Stimulated activated CD8-positive, alpha-beta memory T cell treated with anti-CD3 and anti-CD28 coated beads, Interleukin-15, amount 100 ng/mL, for 1 hour (primary cell): ENCODE measurements at places on chromosomes 7 and 10.

DNA sequence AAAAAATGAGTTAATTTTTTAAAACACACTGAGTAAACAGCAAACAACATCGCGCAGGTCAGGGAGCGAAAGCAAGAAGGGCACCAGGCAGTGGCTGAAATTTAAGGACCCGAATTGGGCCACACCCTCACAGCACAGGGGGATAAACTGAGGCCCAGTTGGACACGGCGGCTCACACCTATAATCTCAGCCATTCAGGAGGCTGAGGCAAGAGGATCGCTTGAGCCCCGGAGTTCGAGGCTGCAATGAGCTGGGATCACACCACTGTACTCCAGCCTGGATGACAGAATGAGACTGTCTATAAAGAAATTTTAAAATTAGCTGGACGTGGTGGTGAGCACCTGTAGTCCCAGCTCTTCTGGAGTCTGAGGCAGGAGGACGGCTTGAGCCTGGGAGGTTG, 69.6 kb downstream of the PDGFA start:
- DNase-seq: no peak

GRCh38 chr10:126041117-126041516, 144.8 kb downstream of the FANK1 start:
- no peak for DNase-seq

- no peak for DNase-seq
Measured at GRCh38 chr10:114626841-114627240, 31.2 kb downstream of the ABLIM1 start.

DNA sequence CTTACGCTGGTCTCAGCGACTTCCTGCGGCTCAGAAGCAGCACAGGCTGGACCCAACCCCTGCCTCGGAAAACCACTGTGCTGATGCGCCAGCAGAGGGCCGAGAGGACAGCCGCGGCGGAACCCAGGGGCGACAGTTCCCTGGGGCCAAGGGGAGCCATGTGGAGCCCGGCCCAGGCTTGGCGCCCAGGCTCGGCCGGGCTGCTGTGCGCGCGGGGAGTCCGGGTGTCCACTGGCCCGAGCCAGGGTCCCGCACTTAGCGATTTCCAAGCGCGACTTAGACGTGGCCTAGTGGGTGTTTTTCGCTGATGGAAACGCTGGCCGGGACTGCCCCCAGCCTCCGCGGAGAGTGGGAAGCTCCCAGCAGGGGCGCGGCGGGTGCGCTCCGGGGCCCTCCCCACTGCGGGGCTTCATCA, 18.6 kb upstream of the ZNF32 start:
- DNase-seq: no peak

DNA sequence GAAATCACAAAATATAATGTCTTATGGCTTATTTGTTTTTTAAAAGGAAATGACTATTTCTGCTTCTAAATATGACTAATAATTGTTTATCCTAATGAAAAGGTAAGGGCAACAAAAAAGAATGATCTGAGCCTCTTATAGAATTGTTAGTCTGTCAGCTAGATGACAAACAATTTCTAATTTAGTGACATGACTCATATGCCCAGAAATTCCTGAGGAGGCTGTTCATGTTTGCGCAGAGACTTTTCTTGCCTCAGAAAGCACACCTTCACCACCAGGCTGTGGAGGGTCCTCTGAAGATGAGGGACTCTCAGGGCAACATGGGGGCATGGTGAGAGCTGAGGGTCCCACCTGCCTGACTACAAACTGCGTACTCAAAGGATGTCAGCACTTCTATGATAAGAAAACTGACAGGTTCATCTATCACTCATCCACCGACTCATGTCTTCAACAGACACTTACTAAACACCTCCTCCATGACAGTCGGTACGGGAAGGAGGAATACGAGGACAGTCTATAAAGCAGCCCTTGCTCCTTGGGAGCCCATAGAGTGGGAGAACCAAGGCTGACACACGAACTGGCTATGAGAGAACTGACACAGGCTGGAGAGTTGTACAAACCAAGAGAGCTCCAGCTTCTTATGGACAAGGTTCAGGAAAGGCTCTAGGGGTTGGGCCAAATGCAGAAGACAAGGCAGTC, 102.0 kb downstream of the PKD1L1 start:
- no peak for DNase-seq

- DNase-seq: no peak
Measured at GRCh38 chr7:24328050-24328449, 44.1 kb downstream of the NPY start.

GRCh38 chr7:103771294-103771693, 218.2 kb downstream of the RELN start:
- no peak for DNase-seq

DNA sequence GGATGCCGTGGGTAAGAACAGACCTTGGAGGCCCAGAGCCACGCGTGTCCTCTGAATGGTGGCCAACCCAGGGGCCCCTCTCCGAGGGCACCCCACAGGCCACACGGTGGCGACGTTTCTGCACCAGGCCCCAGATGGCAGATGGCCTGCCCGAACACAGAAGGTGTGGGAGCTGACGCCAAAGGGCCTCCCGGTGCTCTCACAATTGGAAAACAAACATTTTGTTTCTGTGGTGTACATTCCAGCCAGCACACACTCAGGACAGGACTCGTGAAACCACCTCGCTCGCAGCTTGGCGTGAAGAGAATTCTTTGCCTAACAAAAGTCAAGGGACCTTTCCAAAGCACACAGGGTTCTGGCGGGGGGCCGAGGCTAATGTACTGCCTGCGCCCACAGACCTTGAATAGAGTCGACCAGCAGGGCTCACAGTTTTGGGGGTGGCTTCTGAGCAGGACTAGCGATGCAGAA, 112.1 kb downstream of the FAM53B start:
- DNase-seq: no peak

- no peak for DNase-seq
Measured at GRCh38 chr7:137757146-137757925, 89.4 kb downstream of the DGKI start.

- no peak for DNase-seq
Measured at GRCh38 chr7:150665896-150666295, 19.6 kb upstream of the GIMAP2 start.

GRCh38 chr7:102823390-102824119, 74.8 kb downstream of the FAM185A start:
- no peak for DNase-seq

DNA sequence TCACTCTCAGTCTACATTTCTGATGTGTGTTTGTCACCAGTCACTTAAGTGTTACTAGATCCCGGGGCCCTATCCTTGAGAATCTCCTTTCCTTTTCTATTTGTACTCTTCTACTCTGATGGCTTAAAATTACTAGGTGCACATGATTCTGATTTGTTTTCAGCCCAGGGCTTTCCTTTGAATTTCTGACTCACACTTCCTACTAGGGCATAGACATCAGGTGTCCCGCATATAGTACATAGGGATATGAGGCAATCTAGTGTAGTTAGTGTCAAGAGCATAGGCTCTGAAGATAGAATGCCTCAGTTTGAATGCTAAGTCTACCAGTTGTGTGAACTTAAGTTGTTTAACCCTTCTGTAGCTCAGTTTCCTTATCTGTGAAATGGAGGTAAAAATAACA, 49.4 kb upstream of the LRRN3 start:
- no peak for DNase-seq

DNA sequence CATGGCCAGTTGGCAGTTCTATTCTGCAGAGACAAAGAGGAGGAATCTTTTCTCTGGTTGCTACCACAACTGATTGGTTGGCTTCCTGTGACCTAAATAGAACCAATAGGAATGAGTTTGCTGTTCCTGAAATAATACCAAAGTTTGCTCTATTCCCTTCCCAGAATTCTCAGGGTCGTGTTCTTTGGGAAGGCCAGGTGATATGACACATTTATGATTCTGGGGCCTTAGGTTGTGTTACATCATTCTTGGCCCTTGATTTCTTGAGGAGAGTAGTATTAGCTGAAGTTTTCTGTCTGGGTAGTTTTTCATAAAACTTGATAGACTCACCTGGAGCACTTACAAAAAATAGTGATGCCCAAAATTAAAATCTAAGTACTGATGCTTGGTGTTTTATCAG, 171.9 kb downstream of the LRRC4 start:
- DNase-seq: no peak

- DNase-seq: no peak
Measured at GRCh38 chr10:23171232-23171876, 20.8 kb upstream of the PTF1A start.

- DNase-seq: no peak
Measured at GRCh38 chr10:47088656-47089354, 177.6 kb downstream of the PTPN20 start.

GRCh38 chr10:77636967-77637531, 559 bp downstream of the KCNMA1 start:
- no peak for DNase-seq

DNA sequence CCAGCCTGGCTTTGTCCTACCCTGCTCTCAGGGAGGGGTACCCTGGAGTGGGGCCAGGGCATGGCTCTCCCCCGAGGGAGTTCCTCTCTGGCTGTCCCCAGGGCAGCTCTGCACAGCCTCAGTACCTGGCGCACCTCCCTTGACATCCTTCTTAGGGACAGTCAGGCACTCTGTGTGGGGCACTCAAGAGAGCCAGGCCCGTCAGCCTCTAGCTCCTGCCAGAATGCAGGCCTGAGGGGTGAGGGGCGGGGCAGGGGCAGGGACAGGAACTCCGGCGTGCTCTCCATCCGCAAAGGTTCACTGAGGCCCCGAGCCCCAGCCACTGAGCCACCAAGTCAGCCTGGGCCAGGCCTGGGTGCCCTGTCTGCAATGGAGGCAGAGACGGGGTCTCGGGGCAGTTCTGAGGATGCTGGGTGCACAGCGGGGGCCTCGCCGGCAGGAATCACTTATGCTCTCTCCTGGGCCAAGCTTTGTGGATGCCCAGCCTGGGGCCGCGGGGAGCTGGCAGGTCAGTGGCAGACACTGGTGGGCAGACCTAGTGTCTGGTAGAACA, 10.1 kb downstream of the LIMK1 start:
- no peak for DNase-seq

- no peak for DNase-seq
Measured at GRCh38 chr7:57775396-57776088, 325.6 kb downstream of the ZNF716 start.

- no peak for DNase-seq
Measured at GRCh38 chr7:100588438-100588837, 2.3 kb downstream of the FBXO24 start.

- no peak for DNase-seq
Measured at GRCh38 chr10:31774928-31775650, 153.5 kb downstream of the ARHGAP12 start.

- no peak for DNase-seq
Measured at GRCh38 chr7:112886208-112886607, 96.0 kb upstream of the TMEM168 start.

DNA sequence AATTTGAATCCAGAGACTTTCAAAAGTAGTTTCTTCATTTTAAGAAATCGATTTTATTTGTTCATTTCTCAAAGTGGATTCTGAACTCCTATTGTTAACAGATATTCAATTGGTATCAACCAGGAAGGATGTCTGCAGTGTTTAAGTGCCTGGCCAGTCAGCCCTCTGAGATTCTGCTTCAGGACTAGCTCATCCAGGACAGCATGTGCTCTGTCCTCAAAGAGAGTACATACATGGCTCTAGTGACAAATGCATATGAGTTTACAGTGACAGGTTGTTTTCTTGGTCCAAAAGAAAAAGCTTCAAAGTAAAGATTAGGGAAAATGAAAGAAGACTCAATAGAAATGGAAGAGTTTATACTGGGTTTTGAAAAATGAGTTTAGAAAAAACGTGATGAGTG, 8.4 kb upstream of the PTN start:
- no peak for DNase-seq

GRCh38 chr7:128116740-128117139, 85.5 kb upstream of the LRRC4 start:
- no peak for DNase-seq
